ENCODE measurements at places on chromosomes 7 and 10.

- DNase-seq = no peak
These were observed 210.7 kb upstream of the MDFIC start for GRCh38 chr7:114711241-114711640.

DNA sequence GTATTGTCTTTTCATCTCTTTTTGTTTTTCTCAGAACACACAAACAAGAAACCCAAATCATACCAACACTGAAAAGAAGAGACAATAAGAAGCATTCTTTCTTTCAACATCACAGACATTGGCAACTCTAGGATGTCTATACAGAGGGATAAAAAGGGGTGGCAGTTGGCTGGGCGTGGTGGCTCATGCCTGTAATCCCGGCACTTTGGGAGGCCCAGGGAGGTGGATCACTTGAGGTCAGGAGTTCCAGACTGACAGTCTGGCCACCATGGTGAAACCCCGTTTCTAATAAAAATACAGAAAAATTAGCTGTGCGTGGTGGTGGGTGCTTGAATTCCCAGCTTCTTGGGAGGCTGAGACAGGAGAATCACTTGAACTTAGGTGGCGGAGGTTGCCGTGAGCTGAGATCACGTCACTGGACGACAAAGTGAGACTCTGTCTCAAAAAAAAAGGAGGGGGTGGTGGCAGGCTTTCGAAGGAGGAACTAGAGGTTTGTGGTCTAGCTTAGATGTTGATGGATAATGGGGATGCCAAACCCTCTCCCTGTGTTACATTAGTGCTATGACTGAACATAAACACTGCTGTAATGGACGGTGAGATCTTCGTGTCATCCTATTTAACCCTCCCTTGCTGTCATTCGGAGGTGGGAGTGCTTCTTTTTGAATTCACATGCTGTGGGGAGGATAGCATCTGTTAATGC lies 9.4 kb downstream of the CNNM2 start:
- DNase-seq = no peak

- DNase-seq = no peak
These were observed 4.5 kb downstream of the CELF2 start for GRCh38 chr10:11022213-11022612.

- DNase-seq = no peak
These were observed 762.4 kb downstream of the REEP3 start for GRCh38 chr10:64283621-64284020.

DNA sequence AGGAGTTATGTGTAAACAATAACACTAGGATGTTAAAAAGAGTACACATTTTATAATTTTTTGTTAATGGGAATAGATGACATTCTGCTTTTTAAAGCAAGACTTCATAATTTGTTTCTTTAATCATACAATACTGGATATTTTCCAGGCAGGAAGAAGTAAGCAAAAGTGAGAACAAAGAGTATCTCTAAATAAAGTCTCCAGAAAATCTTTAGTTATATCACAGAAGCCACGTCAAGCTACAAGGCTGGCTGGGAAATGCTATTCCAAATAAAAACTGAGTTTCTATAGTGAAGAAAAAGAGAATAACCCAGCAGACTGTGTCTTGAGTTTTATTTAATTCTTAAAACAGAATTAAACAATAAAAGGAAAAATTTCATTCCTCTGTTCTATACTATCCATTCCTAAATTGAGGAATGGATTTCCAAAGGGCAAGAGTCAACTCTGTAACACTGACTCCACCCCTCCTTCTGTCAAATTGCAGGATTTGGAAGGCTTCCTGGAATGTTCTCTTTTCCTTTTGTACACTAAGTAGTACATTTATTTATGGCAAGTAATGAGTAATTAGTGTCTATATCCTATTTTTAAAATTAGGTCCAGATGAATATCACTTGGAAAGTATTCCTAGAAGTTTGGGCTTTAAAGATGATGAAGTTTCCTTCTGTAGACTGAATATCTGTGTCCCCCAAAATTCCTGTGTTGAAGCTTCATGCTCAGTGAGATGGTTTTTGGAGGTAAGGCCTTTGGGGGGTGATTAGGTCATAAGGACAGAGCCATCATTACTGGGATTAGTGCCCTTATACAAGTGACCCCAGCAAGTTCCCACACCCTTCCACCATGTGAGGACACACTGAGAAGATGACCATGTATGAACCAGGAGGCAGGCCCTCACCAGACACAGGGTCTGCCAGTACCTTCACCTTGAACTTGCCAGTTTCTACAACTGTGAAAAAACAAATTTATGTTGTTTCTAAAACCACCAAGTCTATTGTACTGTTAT lies 290.9 kb downstream of the CRPPA start:
- no peak for DNase-seq

DNA sequence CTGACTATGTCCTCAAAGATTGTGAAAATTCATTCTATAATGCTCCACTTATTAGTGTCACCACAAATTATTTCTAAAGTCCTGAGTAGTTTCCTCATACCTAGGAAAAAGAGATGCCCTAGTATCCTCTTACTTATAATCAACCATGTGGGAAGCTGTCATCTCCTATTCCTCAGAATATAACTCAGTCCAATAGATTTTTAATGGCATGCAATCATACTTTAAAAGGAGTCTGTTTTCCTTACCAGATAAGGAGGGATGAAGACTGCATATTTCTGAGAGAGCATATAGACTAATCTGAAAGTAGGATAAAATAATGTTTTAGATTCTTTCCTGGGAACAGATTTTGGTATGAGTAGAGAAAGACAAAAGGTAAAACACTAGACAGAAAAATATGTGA lies 727.7 kb upstream of the GRM3 start:
- no peak for DNase-seq

GRCh38 chr10:97612386-97612785 lies 20.9 kb downstream of the MORN4 start:
- DNase-seq = no peak

GRCh38 chr7:25206765-25207164 lies 21.5 kb downstream of the NPVF start:
- DNase-seq = no peak

GRCh38 chr7:130360518-130360917 lies 15.9 kb downstream of the CPA5 start:
- peak; percentile 7 for DNase-seq

GRCh38 chr10:103281753-103282152 lies 4.8 kb downstream of the INA start:
- peak; percentile 38 for DNase-seq

DNA sequence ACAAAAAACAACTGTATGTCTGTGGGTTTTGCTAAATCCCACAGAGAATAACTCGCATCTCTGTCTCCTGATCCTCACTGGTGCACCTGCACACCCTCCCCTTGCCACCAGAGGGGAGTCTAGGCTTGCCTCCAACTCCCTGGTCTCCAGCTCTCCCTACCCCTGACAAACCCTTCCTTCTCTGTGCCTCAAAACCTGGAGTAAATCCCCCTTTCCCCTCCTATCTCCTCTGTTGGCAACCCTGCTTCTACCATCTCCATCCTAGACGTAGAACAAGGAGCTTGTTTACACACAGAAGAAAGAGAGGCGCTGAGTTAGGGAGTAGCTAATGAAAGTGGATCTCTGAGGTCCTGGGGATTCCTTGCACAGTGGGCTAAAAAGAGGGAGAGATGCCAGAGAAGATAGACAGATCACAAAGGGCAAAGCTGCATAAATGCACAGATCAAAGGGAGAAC lies 6.0 kb downstream of the MBLAC1 start:
- no peak for DNase-seq

- no peak for DNase-seq
These were observed 39.8 kb upstream of the LANCL2 start for GRCh38 chr7:55325371-55325792.

- peak; percentile 85 for DNase-seq
These were observed at the start of gene URGCP for GRCh38 chr7:43906331-43907010. TSS of gene URGCP (minus strand) at chr7:43906596. CDS start at chr7:43906575, 21 bp downstream.

GRCh38 chr10:22912763-22913384 lies 15.0 kb upstream of the ARMC3 start:
- no peak for DNase-seq

- DNase-seq = no peak
These were observed 12.2 kb upstream of the CAV1 start for GRCh38 chr7:116512520-116513188.

DNA sequence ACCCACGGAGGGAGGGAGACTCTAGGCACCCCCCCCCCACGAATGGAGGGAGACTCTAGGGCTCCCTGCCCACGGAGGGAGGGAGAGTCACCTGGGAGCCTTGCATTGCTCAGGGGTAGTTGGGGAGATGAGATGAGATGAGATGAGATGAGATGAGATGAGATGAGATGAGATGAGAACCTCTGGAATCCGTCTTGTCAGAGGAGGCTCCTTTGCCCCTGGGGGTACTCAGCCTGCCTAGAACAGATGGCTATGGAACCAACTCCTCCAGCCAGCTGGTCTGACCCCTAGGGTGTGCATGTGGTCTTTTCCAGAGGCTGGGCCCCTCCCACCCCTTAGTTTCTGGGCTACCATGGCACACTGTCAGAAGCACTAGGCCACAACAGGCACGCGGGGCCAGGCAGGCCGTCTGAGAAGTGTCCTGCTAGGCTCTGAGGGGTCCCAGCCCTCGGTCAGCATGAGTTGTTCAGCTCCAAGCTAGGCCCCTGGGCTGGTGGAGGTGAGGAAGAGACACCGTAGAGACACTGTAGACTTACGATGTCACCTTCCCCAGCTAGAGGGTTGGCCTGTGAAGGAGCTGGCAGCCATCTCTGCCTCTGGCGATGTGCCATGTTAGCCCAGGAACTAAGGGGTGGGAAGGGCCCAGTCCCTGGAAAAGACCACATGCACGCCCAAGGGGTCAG lies 8.8 kb downstream of the TSPAN15 start:
- DNase-seq = no peak
